ENCODE measurements at places on chromosomes 4 and X.

DNA sequence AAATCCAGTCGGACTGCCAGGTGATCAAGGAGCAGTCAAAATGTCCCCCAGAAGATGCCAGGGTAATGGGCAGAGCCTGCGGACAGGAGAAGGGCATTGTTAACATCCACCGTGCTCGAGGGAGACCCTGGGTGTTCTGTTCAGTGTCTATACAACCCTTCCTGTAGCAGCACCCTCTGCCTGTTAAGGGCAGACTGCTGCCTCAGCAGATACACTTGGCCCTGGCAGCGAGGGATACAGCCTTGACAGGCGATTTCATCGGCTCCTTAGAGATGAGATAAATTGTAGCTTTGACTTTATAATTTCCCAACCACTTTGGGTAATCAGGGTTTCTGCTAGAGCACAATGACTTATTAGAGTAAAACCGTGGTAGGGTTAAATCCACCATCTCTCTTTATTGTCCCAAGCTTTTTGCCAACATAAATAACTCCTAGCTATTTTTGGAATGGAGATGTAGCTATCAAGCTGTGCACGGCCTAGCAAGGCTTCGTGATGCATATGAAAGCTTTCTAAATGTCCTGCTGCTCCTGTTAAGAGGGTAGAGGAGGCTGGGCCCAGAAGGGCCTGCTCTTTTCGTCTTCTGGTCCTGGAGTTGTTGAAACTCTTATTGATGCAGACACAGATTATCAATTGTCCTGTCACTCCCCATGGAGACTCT is 195.9 kb downstream of the CPEB2 start:
- DNase-seq = no peak

GRCh38 chr4:154376486-154376885 is 115.1 kb downstream of the DCHS2 start:
- DNase-seq = no peak

DNA sequence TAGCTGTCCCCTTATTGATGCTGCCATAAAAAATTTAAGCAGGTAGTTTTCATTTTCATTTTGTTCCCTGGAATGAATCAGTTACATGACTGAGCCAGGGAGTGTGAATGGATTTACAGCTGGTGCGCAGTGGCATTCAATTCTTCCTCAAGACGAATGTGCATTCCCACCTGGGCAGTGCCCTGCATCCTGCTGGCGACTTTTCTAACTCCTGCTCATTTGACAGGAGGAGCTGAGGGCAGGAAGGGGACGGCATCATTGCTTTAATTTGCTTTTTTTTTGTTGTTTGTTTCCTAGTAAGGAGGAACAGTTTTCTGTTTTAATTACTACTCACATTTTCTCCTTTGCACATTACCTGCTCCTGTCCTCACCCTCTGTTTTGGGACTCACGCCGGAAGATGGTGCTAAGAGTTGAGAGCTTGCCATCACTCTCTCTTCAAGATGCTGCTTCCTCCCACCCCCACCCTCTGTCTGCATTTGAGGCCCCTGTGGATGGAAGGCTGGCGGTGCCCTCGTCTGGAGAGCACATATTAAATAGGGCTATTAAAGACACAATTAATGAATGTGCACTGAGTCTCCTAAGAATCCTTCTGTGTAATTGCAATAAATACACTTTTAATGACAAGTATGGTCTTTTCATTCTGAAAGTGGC is 35.8 kb downstream of the PSAPL1 start:
- no peak for DNase-seq

DNA sequence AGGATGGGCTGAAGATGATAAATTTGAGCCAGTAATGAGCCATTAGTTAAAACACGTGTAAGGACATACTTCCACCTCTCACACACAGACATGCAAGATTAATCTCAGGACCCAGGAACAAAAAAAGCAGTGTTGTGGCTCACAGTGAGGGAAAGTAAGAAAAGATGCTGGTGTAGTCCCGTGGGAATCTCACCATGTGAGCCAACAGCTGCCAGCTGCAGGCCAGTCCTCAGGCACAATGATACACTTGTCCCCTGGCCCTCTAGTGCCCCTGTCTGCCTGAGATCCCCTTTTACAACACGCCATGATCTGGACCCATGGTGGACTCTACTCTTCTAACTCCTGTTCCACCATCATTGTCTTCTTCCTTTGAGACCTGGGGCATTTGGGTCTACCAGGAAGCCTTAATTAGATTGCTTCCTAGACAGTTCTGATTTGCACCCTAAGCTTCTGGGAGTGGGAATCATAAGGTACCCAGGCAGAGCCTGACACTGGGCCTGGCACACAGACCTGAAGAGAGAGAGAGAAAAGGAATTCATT is 194.7 kb downstream of the STIM2 start:
- no peak for DNase-seq

DNA sequence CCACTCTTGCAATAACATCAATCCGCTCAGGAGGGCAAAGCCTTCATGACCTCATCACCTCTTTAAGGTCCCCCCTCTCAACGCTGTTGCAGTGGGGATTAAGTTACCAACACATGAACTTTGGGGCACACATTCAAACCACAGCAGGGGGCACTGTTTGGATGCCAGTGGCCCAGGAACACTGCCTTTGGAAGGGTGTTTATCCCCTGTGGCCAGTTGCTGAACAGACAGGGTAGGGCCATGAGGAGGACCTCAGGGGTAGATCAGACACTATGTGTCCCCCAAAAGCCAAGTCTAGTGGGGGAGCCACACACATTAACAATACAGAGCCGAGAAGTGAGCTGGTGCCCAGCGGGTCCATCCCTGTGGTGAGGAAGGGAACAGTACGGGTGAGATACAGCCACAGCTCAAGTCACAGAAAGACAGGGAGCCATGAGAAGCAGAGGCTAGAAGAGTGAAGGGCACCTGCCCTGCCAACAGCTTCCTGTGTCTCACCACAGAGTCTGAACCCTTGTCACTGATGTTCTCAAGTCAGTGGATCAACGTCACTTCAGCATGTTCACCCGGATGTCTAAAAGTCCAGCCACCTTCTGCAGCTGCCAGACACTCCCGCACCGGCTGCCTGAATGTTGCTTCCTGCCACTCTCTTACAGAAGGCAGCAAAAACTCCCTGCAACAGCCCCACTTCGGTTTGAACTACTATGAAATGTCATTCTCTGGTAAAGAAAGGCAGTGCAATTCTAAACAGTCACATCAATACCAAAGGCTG is 19.9 kb upstream of the MXD4 start:
- no peak for DNase-seq

GRCh38 chr4:26992657-26993361 is 132.2 kb downstream of the STIM2 start:
- DNase-seq = no peak
